ENCODE measurements at places on chromosomes 16 and 17. TPM values are rescaled to one million over a fixed set of nuclear protein-coding genes. Genes with fewer than 3 reads are reported as not detected.

- peak; percentile 7 for DNase-seq
These were observed 25.7 kb downstream of the IRF8 start for GRCh38 chr16:85924675-85925074.

DNA sequence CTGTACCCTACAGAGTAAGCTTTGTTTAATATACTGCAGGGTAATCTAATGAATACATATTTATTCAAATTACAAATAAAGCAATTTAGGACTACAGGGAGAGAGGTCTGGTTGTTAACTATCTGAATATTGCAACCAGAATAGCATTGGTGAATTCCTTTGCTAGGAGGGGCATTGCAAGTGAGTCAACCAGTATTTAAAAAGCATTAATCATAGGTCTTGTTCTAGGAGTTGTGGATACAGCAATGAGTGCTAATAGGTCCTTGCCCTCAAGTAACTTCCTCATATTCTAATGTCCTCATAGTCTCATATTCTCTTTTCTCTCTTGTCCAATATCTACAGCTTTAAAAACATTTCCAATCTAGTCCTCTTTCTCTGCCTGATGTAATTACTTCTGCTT is 531.4 kb downstream of the CDH11 start:
- no peak for DNase-seq

DNA sequence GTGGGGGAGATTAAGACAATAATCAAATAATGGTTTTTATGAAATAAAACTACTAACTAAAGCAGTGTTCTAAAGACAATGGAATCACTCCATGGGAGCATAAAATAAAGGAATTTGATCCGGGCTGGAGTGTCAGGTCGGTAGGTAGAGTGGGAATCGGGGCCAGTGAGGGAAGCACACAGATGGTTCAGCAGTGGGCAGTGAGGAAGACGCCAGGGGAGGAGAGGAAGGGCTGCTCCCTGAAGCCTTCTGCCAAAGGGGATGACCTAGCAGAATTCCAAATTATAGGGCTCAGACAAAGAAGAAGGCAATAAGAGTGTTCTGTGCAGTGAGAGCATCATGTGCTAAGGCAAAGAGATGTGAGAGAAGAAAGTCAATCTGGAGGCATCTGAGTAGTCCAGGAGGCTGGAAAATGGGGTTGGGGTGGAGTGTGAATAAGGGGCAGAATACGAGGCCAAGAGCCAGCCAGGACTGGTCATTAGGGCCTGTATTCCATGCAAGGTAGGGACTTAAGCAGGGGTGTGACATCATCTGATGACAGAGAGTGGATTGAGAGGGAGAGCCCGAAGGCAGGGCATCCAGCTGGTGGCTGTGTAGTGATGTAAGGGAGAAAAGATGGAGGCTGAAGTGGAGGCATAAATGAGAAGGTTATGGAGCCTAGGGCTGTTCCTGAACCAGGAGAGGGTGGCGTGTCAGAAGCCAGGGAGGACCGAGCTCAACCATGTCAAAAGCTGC is 137.6 kb downstream of the COPRS start:
- DNase-seq: peak; percentile 39

DNA sequence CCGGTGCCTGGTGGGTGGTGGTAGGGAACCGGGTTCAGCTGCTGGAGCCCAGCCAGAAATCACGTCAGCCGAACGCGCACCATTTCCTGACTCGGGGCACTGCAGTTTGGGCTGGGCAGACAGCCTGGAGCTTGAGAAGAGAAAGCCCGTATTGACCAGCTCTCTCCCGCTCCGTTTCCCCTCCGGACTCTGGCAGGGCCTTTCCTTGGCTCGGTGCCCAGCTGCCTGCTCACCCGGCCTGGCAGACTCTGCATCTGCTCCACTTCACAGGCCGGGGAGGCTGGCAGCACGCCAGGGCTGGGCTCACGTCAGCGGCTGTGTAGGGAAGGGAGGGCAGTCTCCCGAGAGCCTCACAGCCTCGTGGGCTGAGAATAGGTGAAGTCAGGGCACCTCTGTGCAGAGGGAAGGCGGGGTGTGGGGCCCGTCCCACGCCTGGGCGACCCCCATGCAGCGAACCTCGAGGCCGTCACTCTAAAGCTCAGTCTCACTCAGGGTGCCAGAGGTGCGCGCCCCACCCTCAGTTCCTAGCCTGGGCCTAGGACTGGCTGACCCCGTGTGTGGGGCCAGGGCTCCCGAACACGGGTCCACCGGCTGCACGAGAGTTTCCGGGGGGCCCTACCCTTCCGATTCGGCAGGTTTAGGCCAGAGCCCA is 59.1 kb downstream of the OR1D5 start:
- peak; percentile 100 for DNase-seq

- no peak for DNase-seq
These were observed 2231.0 kb downstream of the TP53TG3F start for GRCh38 chr16:35690413-35690812.

- no peak for DNase-seq
These were observed 7.6 kb upstream of the CBFB start for GRCh38 chr16:67021321-67021720.

GRCh38 chr17:10048629-10049350 is 143.7 kb upstream of the RCVRN start:
- DNase-seq: no peak

GRCh38 chr16:87366930-87367329 is 16.6 kb downstream of the FBXO31 start:
- no peak for DNase-seq

- DNase-seq: no peak
These were observed 494.2 kb upstream of the CDH8 start for GRCh38 chr16:62530426-62530825.

DNA sequence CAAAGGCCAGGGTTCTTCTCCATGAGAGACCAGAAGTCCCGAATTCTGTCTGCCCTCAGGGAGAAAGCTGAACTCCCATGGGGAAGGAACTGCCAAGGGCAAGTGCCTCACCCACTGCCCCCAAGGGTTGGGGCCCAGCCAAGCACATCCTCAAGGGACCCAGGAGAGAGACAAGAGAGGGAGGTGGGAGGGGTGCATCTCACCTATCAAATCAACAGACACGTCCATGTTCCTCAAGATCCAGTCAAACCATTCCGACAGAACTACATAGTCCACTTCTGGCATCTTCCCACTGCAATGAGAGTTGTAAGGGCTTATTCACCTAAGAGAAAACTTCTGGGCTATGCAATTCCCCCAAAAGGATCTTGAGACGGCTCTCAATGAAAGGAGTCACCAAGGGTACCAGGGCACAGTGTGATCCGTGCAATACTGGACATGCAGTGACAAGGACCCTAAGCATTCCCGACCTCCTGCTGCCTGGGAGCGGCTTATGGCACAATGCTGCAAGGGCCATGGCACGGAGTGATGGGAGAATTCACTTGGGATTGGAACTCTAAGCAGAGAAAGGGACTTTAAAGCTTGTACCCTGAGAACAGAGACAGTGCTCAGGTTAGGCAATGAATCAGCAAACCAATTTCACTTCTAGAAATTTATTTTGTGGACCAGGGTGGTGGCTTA is 32.2 kb downstream of the TK2 start:
- DNase-seq: no peak

- DNase-seq: no peak
These were observed 639.3 kb downstream of the KCNJ2 start for GRCh38 chr17:70808596-70808995.

Gene KRTAP3-2
- total RNA-seq: not detected

Gene HERPUD1
- 72.9 TPM for total RNA-seq

Gene SCGB1C2
- not detected for total RNA-seq

Gene GCGR
- total RNA-seq: not detected

Gene MYH3
- under 0.01 TPM for total RNA-seq

Gene GRAPL
- 56.0 TPM for total RNA-seq

Measured in dermis microvascular lymphatic vessel endothelial cell (primary cell).